ENCODE measurements at places on chromosomes 1 and 21.

DNA sequence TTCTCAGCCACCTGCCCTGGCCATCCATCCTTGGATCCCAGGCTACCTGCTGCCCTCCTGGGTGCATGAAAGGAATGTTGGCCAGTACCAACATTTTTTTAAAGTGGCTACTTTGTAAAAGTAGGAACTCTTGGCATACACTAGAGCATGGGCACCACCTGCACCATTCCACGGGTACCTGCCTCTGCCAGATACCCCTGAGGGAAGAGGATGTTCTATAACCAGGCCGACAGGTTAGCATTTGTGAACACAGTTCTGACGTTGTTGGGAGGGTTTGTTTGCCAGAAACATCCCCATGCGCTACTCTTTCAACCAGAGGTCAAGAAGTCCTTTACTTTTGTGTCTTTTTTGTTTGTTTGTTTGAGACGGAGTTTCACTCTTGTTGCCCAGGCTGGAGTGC is 43.0 kb downstream of the EVA1C start:
- DNase-seq = no peak

GRCh38 chr1:64839732-64840405 is 95.0 kb downstream of the RAVER2 start:
- DNase-seq = no peak

DNA sequence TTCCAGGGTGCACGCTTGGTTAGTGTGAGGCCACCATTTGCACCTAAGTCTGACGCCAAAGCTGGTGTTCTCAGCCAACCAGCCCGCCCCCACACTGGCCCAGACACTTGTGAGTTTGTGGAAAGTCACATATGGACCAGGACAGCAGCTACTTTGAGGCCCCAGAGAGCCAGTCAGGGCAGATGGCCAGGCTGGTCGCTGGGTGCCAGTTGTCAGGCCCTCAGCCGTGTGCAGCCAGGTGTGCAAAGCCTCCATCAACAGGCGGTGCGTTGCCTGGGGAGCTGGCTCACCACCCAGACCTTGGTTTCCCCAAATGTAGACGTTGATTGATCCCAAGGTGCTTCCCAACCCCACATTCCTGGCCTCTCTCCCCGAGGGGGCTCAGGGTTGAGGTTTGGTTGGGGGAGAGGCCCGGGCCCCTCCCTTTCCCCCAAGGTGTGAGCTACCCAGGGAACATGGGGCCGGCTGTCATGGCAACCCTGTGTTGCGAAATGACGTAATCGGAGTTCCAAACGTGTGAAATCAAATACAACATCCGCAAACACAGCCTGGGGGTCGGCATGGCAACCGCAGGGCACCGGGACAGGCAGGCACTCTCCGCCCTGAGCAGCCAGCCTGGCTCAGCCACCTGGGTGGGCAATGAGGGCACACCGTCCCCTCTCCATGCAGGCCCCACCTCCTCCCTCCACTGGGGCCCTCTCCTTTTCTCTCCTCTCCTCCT is 42.2 kb upstream of the WNT4 start:
- DNase-seq = no peak

DNA sequence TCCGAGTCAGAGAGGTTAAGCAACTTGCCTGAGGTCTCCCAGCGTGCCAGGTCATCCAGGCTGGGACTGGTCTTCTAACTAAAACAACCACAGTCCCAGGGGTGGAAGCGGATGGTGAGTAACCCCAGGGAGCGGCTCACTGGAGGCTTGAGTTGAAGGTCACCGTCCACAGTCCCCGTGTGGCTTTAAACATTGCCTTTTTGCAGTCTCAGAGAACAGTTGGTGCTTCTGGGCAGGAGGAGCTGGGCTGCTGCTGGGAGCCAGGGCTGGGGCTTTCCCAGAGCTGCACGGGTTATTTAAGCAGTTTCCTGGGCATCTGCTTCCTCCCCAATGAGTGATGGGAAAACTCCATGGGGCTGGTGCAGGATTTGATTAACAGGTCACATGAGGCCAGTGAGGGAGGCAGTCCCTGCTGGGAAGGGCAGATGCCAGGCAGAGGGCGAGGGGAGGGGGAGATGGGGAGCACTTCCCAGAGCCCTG is 12.3 kb downstream of the ARHGEF10L start:
- DNase-seq = no peak

- DNase-seq = no peak
Observed at GRCh38 chr1:41574842-41575241, 90.4 kb upstream of the EDN2 start.

DNA sequence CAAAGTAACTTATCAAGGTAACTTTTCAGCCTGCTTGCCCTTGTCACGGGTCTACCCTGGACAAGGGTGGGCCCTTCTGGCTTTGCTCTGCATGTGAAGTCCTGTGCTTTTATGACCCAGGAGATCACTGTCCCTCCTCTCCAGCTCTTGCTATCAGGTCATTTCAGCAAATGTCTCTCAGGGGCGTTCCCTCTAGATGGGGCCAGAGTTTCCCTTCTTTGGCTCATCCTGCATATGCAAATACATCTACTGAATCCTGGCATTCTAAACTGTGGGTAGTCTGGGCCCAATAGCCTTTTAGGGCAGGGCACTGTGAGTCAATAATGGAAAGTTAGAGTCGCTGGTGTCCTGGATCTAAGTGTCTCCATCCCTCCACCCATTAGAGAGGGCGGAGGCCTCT is 366.9 kb upstream of the USP24 start:
- no peak for DNase-seq

DNA sequence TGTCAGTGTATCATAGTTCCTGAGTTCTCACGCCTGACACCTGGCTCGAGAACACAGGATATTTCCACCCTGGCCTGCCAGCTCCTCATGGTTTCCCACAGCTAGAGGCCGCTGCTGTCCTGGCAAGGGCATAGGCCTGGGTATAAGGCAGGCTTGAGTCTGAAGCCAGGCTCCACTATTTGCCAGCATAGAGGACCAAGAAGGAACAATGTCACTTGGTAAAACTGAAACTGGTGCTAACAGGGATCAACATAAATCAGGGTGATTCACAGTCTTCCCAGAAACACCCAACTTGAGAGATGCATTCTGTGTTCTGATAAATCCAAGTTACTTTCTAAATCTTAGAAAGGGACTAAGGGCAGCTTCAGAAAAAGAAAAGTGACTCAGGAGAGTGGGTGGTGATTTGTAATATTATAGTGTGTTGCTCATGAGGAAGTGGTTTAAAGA is 6.9 kb upstream of the S100A2 start:
- peak; percentile 35 for DNase-seq

DNA sequence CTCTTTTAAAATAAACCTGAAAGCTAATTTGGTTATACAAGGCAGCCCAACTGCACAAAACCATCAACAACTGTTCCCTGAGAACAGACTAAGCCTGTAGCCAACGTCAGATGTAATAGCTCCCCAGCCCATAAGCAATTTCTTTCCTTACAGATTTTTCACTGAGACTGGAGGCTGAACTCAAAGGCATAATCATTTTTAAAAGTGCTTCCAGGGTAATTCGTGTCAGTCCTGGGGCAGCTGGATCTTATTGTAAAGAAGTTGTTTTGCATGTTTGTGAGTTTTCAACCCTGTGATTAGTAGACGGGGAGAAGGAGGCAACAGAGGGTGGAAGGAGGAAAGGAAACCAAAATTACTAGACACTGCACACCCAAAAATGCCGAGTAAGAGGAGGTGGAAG is 3.2 kb downstream of the DPT start:
- no peak for DNase-seq

GRCh38 chr1:10625554-10625953 is 150.8 kb downstream of the PEX14 start:
- no peak for DNase-seq

GRCh38 chr1:165616054-165616612 is 14.9 kb upstream of the MGST3 start:
- DNase-seq = no peak

DNA sequence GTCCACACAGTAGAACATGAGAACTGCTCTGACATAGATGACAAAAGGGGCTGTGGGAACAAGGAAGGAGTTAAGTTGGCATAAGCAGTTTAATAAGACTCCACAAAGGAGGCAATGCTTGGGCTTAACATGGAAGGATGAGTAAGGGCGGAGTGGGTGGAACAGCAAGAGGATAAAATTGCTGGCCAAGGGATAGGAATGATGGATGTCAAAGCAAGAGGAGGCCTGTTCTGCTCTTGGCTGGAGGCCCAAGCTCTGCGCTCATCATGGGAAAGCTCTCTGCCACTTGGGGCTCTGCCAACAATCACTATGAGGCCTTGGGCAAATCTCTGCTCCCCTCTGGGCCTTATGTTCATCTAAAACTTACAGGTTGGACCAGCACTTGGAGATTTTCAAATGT is 98.3 kb upstream of the CAMK1G start:
- no peak for DNase-seq

- no peak for DNase-seq
Observed at GRCh38 chr1:192442736-192443135, 125.9 kb downstream of the RGS21 start.

DNA sequence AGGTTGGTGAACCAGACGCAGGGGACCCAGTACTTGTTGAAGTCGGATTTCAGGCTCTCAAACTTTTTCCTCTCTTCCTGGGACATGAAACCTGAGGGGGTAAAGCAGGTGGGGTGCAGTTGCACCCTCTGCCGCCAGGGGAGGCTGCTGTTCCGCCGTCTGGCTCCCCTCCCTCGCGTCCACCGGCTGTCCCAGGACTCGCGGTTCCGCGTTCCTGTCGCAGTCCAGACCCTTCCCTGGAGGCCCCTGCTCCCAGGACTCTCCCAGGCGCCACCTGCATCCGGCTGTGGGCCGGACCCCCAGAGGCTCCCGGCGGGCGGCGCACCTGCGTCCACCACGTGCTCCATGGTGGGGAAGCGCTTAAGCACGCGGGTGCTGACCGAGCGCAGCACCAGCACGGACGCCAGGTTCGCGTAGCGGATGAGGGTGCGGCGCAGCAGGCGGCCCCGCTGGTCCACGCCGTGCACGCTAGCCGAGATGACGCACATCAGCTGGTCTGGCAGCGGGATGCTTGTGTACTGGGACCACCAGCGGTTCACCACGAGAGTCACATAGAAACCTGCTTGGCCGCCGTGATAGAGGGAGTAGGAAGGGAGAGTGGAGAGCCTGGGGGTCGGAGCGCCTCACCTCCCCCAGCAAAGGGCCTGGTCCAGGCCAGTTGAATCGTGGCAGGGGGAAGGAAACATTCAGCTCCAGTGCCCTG is 1.7 kb downstream of the BEST4 start:
- no peak for DNase-seq

DNA sequence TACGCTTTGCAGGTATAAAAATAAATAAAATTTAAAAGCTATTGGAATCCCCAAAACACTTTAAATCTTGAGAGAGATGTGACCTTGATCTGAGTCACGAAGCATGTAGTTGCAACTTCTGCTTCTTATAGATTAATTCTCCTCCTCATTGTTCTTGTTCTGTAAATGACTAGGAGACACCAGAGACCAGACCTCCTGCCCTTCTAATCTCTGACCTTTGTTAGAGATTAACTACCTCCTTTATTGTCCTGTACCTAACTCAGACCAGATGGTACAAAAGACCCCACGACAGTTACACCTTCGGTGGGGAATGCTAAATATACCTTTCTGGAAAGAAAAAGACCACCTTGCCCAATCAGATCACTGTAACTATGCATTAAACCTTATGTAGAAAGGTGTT is 76.9 kb upstream of the NEK2 start:
- DNase-seq = no peak

GRCh38 chr21:26120828-26121227 is 49.7 kb downstream of the APP start:
- no peak for DNase-seq

DNA sequence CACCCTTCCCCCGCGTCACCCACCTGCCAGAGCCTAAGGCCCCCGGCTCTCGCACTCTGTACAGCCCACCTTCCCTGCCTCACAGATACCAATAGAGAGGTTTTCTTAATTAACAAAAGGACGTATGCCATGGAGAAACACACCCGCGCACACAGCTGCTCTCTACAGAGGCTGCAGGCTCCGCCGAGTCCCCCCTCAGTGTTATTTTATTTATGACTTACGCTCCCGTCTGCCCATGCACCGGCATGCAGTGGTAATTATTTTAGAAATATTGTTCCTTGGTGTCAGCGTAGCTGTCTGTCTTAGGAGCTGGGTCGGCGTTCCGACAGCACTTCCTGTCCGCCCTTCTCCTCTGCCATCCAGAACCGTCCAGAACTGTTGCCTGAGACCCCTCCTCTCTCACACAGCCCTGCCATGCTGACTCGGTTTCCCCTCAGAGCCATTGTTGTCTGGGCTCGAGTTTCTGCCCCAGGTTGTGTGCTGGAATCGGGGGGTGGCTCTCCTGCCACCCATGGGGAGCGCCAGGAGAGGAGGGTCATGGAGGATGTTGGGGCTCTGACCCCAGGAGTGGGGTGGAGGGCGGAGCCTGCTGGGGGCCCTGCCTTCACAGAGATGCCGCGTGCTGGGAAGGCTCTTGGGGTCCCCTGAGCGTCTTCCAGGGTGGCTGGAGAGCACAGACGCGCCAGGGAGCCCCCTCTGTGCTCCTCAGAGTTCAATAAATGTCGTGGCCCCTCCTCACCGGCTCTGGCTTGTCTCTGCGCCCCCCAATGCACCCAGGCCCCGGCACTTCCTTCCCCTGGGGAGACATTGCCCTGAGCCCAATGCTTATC is 39.6 kb upstream of the COL6A1 start:
- no peak for DNase-seq

GRCh38 chr21:31352836-31353235 is 8.8 kb upstream of the TIAM1 start:
- no peak for DNase-seq

GRCh38 chr1:53111073-53111556 is 31.3 kb downstream of the SLC1A7 start:
- no peak for DNase-seq

DNA sequence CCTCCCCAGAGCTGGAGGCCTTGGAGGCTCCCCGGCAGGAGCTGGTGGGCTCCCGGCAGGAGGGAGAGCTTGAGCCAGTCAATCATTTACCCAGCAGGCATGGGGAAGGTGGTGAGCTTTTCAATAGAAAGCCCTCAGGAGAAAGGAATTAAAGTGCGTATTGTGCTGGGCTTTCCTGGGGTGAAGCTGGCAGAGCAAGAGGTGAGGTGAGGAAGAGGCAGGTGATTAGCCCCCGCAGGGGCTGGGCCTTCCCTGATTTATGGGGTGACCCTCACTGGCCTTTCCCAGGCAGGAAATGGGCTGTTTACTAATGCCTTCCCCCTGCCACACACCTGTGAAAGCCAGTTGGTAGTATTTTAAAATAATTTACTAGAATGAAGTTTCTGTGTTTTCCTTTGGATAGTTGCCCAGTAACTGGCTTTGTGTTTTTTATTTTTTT is 25.8 kb downstream of the CLDN14 start:
- DNase-seq = no peak

DNA sequence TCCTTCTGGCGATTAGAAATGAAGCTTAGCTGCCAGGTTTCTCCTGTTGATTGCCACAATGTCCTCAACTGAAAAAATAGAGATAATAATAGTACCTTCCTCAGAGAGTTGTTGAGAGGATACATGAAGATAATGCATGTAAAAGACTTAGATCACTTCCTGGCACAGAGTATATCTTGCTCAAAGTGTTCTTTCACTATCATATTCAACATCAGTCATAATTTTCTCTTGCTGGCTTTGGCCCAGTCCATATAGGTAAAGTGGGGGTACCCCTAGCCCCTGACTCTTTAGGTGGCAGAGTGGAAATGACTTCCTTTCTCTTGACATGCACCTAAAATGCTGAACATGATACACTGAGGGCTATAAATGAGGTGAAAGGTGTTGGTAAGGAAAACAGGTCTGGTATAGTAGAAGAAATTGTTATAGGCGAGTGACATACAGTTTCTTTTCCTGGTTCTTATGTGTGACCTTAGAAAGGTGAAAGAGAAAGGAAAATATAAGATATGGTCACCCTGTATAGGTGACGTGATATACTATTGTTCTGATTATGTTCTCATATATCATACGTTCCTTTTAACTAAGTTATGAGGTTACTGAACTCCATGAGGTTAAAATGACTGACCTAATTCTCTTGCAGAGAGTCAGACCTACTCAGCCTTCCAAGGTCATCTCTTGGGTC is 209.9 kb upstream of the DEPDC1 start:
- DNase-seq = no peak

GRCh38 chr1:61487801-61488200 is 237.1 kb downstream of the TM2D1 start:
- no peak for DNase-seq

Data from non-pigmented ciliary epithelial cell (primary cell).